Keratinocyte (primary cell): ENCODE measurements at places on chromosomes 16 and 17. TPM values are rescaled to one million over a fixed set of nuclear protein-coding genes. Genes with fewer than 3 reads are reported as not detected.
A peak's percentile ranks its signal among the peaks of the same experiment; 100 is the strongest.

- H3K27me3 ChIP-seq, result no peaks in the 10 kb centered on the region
- DNase-seq, result no peak
- no peak overlapping the region for H3K4me3 ChIP-seq
- no peak overlapping the region for H3K27ac ChIP-seq
- no peaks in the 10 kb centered on the region for H3K4me1 ChIP-seq
- H3K36me3 ChIP-seq, result peaks cover 46% of the 10 kb centered on the region
Measured at GRCh38 chr16:27341549-27341948, 27.8 kb downstream of the IL4R start.

GRCh38 chr16:10926094-10926493 is 16.2 kb downstream of the DEXI start:
- DNase-seq, result no peak
- no peaks in the 10 kb centered on the region for H3K27me3 ChIP-seq

GRCh38 chr17:15659663-15660062 is 24.4 kb downstream of the TRIM16 start:
- H3K27me3 ChIP-seq, result no peaks in the 10 kb centered on the region
- H3K27ac ChIP-seq, result peak overlapping the region; percentile 90
- peak; percentile 95 for DNase-seq
- H3K36me3 ChIP-seq, result peaks cover 2% of the 10 kb centered on the region

- H3K27me3 ChIP-seq, result no peaks in the 10 kb centered on the region
- no peaks in the 10 kb centered on the region for H3K36me3 ChIP-seq
- peaks cover 44% of the 10 kb centered on the region for H3K4me1 ChIP-seq
- no peak overlapping the region for H3K4me3 ChIP-seq
- H3K27ac ChIP-seq, result no peak overlapping the region
Measured at GRCh38 chr17:35080536-35080935, 17.0 kb upstream of the RFFL start.

- H3K36me3 ChIP-seq, result no peaks in the 10 kb centered on the region
- H3K4me3 ChIP-seq, result peak overlapping the region; percentile 2
- peaks cover 34% of the 10 kb centered on the region for H3K4me1 ChIP-seq
- peak; percentile 48 for DNase-seq
- no peaks in the 10 kb centered on the region for H3K27me3 ChIP-seq
- H3K27ac ChIP-seq, result peak overlapping the region; percentile 54
Measured at GRCh38 chr17:16419074-16419928, 3.9 kb downstream of the TRPV2 start.

DNA sequence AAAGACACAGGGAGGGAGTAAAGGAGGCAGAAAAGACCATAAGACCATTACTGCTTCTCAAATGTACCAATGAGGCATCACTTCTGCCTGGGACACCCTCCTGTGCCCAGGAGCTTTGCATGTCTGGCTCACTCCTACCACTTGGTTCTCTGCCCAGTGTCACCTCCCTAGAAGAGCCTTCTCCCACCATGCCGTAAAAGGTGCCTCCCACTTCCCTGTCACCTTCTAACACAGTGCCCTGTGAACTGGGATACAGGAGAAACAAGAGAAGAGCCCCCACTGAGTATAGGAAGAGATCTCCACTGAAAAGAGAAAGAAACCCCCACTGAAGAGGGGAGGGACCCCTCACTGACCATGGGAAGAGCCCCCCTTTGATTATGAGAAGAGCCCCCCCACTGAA is 484.7 kb downstream of the SOX9 start:
- H3K36me3 ChIP-seq, result no peaks in the 10 kb centered on the region
- peaks cover 34% of the 10 kb centered on the region for H3K4me1 ChIP-seq
- no peaks in the 10 kb centered on the region for H3K27me3 ChIP-seq
- H3K4me3 ChIP-seq, result no peak overlapping the region

The RASD1 gene
- 0.20 to 1.1 TPM in 2 of 3 replicates, not detected in the other for polyA plus RNA-seq

GRCh38 chr16:15988268-15989013 is 39.0 kb downstream of the ABCC1 start:
- H3K27me3 ChIP-seq, result no peaks in the 10 kb centered on the region
- no peak overlapping the region for H3K4me3 ChIP-seq
- H3K4me1 ChIP-seq, result peaks cover 14% of the 10 kb centered on the region
- no peak overlapping the region for H3K27ac ChIP-seq
- no peak for DNase-seq
- no peaks in the 10 kb centered on the region for H3K36me3 ChIP-seq

The DNAI2 gene
- not detected in 3 replicates for polyA plus RNA-seq

GRCh38 chr16:89765292-89765830 is 44.0 kb downstream of the ZNF276 start:
- no peak for DNase-seq
- H3K4me1 ChIP-seq, result no peaks in the 10 kb centered on the region
- H3K27ac ChIP-seq, result no peak overlapping the region
- H3K36me3 ChIP-seq, result peaks cover 4% of the 10 kb centered on the region
- no peak overlapping the region for H3K4me3 ChIP-seq
- no peaks in the 10 kb centered on the region for H3K27me3 ChIP-seq

GRCh38 chr16:381789-382717 is at the start of gene PGAP6:
Gene PGAP6, minus strand, starts transcription at chr16:381978. Its CDS starts 157 bp downstream, at chr16:381821.
- peaks cover 1% of the 10 kb centered on the region for H3K36me3 ChIP-seq
- H3K4me1 ChIP-seq, result peaks cover 16% of the 10 kb centered on the region
- peak within 1 kb of the TSS; percentile 26 for H3K27ac ChIP-seq
- peak within 1 kb of the TSS; percentile 82 for H3K4me3 ChIP-seq
- DNase-seq, result no peak
- no peaks in the 10 kb centered on the region for H3K27me3 ChIP-seq

DNA sequence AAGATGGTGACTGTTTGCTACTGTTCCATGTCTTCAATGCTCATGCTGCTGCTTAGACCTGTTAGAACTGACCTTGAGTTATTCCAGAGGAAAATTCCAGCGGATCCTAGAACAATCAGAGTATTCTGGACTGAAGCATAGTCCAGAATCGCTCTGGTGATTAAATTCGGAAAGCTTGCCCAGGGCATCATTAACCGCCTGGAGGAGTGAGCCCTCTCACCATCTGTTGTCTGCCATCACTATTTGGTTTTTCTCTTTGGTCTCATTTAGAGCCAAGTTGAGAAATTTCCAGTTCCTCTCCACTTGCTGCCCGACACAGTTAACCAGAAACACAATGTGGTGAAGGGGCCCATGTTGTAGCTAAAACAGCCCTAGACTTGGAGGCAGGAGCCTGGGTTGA is 104.1 kb downstream of the BMERB1 start:
- H3K4me1 ChIP-seq, result no peaks in the 10 kb centered on the region
- H3K27me3 ChIP-seq, result no peaks in the 10 kb centered on the region
- H3K4me3 ChIP-seq, result no peak overlapping the region
- no peak overlapping the region for H3K27ac ChIP-seq
- no peaks in the 10 kb centered on the region for H3K36me3 ChIP-seq

The PRMT7 gene
- 25.8 to 30.2 TPM (median 27.4 TPM) in 3 replicates for polyA plus RNA-seq
